Left colon (tissue), 2 donors: ENCODE measurements at places on chromosomes 1 and 21. TPM values are rescaled to one million over a fixed set of nuclear protein-coding genes. Genes with fewer than 3 reads are reported as not detected.

- DNase-seq, result no peak
Observed at GRCh38 chr1:25566730-25567341, 23.4 kb downstream of the LDLRAP1 start.

GRCh38 chr1:28108001-28108400 is 19.6 kb upstream of the EYA3 start:
- DNase-seq, result no peak

MIXL1 gene
- total RNA-seq, result 0.15 TPM

NFASC gene
- 23.2 TPM for total RNA-seq
